ENCODE measurements at places on chromosomes 2 and 18.

- DNase-seq, result no peak
Measured at GRCh38 chr2:64331114-64331645, 122.8 kb upstream of the LGALSL start.

GRCh38 chr18:48385596-48385995 lies 23.6 kb downstream of the ZBTB7C start:
- no peak for DNase-seq

DNA sequence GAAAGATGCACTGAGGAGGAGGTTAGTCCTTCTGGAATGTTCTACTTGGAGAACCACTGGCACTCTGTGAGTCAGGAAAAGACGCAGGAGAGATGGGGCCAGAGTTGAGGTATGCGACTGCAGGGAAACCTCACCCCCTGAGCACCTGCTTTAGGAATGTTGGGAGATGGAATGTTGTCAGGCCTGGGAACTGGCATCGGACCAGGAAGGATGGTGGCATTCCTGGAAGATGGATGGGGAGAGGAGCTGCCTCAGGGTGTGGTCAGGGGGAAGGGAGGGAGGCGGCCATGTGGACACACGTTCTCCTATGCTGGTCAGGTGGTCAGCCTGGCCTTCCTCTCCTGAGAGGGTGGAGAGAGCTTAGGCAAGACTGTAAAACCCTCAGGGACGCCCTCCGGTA lies 146.3 kb downstream of the CELF4 start:
- peak; percentile 41 for DNase-seq

DNA sequence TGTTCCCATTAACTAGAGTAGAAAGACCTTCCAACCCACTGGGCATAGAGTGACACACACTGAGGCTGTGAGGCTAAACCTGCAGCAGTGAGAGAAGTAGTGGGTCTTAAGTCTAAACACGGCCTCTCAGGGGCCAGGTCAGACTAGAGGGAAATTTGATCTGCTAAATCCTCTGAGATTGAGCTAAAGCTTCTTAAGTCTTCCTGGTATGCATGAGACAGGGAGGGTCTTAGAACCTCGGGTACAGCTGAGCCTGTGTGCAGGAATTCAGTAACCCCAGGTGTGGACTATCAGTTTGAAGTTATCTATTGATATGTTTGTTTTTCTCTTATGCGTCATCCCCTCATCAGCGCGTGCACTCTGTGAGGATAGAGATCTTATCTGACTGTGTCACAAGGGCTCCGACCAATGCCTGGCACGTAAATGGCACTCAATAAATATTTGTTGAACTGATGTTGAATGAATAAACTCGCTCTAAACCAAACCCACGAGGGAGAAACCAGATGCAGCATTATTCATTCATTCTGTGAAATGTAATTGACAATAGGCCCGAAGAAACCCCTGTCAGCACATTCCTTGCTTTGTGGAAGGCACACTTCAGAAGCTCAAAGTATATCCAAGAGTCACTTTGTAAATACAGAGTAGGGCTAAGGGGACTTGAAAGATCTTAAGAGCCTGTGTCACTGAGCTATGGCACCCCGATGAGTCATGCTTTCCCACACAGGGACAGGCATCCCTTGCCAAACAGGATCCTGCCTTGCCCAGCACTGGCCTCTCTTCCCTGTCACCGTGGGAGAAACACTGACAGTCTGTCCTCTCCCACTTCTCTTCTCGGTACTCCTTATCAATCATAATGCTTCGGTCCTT lies 21.7 kb upstream of the RAB10 start:
- DNase-seq, result no peak

- no peak for DNase-seq
Measured at GRCh38 chr2:96273763-96274162, 7.7 kb downstream of the CIAO1 start.

DNA sequence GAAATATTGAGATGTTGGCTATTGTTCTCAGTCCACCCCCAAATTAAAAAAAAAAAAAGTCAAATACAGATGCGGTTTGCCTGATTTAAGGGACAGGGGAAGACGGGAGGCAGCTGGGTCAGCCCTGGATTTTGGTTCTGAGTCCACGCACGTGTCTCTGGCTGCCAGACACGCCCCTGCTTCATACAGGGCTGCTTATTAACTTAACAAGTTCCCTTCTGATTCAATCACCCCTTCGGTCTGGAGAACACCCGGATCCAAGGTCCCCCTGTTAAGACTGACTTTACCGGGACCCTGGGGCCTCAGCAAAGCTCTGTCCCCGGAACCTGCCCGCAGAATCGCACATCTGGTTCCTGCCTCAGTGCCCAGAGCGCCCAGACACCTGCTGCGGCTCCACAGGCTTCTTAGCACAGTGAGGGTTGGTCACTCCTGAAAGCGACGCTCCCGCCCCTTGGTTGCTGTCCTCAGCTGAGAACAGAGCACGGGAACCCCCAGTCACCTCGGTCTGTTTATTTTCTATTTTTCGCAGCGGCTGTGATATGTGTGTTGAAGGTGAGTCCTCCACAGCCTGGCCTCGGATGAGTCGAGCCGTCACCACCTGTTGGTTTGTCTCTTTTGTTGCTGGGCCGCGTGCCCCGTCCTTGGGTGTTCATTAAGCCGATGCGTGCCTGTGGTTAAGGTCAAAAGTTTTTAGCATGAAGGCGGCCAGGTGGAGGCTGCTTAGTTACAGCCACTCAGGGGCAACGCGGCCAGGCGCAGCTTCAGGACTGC lies 57.2 kb downstream of the RTP5 start:
- DNase-seq, result no peak

- DNase-seq, result peak; percentile 100
Measured at GRCh38 chr2:55843096-55843993, 80.2 kb downstream of the EFEMP1 start.

GRCh38 chr18:48754993-48755473 lies 195.7 kb downstream of the SMAD7 start:
- DNase-seq, result no peak

DNA sequence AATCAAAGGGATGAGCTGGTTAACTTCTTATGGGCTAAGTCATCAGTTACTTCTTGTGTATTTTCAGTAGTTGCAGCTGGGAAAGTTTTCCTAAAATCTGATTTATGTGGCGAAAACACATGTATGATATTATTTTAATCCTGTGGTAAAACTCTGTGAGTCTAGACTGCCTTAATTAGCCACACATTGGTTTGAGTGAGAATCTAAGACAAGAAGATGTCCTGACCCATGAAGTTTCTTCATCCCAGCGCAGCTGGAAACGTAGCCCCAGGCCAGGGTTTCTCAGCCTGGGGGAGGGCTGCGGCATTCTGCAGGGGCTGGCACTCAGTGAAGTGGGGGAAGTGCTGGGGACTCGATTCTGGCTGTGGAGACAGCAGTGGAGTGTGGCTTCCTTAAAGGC lies 44.7 kb upstream of the INHBB start:
- no peak for DNase-seq

DNA sequence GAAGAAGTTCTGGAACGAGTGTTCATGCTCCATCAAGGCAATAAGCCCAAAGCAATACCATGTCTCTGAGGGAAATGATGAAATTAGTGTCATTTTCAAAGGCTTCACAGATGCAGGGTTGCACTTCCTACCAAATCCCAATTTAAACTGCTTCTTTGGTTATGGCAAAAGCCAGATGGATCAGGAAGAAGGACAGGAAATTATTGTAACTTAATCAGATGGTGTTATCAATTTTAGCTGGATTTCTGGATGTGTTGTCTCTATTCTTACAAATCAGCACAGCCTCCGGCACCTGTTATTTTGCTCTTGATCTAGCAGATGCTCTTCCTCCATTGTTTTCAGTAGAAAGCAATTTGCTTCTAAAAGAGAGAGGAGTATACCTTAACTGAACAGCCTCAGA lies 693.4 kb downstream of the SOCS6 start:
- no peak for DNase-seq

- no peak for DNase-seq
Measured at GRCh38 chr18:5705393-5705792, 161.6 kb upstream of the EPB41L3 start.

- DNase-seq, result no peak
Measured at GRCh38 chr2:36912695-36913094, 53.6 kb downstream of the STRN start.

DNA sequence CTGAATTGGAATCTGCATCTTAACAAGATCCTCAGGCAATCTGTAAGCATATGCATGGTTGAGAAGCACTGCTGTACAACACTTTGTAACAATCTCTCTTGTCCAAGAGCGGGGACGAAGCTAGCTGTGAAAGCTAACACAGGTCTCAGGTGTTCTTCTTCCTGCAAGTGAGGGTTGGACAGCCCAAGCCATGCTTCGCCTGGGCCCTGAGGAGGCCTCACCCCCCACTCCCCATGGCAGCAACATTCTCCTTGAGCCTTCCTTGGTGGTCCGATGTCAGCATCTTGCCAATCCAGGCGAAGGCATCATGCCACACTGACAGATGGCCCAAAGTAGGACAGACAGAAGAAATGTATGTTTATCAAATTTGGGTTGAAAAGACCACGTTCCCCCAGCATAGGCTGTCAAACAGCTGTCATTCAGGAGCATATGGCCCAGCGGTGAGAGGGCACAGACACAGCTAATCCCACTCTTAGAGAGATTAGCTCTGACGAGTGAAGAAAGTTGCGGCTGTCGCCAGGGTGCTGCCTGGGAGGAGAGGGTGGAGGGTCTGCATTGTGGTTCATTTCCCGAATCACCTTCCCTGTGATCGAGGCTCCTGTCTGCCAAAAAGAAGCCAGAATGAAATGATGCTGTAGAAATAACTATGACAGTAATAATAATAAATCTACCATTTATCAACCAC lies 344.7 kb downstream of the MYCN start:
- DNase-seq, result no peak

- DNase-seq, result peak; percentile 5
Measured at GRCh38 chr18:67794521-67794920, 278.0 kb upstream of the DSEL start.

DNA sequence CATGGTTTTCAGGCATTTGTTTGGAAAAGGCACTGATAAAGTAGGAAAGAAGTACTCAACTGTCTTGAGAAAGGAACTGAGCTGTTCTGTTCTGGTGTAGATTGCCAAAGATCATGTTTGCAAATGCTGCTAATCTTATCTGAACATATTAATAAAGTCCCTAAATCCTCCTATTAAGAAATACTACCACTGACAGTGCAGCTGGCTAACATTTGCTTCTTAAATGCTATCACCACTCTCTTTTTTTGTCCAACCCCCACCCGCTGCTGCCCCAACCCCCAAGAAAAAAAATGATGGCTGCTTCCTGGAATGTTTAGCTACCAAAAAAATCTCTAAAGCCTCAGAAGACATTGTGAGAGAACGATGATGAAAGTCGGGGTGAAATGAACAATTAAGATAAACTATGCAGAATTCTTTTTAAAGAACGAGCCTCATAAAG lies 130.7 kb downstream of the CCBE1 start:
- DNase-seq, result no peak

- no peak for DNase-seq
Measured at GRCh38 chr18:33906046-33906445, 318.7 kb downstream of the NOL4 start.

DNA sequence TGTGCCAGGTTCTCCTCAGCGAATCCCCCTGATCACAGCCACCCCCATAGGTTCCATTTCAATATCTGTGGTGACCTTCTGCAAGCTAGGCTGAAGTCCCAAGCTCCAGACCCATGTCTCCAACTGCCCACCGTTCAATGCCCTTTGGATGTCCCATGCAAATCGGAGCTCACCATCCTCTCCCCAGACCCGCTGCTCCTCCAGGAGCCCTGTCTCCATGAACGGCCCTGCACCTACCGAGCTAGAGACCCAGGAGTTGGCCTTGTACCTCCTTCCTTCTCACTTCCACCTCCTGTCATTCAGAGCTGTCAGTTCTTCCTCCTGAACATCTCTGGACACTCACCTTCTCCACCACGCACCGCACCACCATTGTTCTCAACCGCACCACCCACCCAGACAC lies 1.0 kb upstream of the FAHD2A start:
- no peak for DNase-seq

DNA sequence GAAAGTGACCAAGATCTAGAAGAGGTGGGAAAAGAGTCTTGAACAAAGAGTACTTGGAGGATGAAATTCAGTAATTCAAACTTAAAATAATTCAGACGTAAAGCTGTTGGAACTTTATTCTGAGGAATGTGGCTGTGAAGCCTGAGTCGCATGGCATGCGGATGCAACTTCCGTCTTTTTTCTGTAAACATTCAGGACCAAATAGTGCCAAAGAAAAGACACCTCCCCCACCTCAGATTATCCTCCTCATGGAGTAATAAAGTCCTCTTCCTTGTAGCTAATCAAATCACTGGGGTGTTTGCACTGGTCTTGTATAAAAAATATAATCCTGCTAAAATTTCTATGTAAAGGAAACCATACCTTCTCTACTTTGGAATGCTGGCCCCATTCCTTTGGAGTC lies 790.4 kb downstream of the TSN start:
- no peak for DNase-seq

DNA sequence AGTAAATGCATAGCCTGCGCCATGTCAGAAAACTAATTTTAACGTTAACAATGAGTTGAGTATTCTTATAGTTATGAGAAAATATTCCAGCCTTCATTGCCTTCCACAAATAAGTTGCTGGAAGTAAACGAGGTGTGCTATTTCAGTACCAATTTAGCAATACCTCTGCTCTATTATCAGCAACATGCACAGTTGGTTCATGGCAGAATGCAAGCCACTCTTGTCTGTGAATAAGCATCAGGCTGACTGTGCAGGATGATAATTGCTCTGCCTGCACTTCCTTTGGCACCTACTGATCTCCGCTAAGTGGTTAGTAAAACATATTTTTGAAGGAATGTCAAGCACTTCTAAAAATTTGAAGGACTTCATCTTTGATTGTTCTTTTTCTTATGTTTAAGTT lies 261.9 kb upstream of the SIX3 start:
- no peak for DNase-seq

DNA sequence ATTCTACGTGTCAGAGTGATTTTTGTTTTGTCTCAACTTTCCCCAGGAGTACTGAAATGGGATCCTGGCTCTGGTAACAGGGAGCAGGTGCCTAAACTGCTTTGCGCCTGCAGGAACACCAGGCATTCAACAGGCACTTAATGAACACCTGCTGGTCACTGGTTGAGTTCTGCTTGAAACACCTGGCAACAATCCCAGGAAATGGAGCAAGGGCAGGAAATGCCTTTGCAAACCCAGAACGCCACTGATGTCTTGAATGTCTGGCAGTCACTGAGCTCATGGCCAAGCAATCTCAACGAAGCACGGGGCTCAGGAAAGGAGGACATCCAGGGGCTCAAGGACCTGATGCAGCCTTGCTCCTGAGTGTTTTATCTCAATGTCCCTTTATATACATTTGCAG lies 360.0 kb upstream of the RAB6C start:
- DNase-seq, result no peak

GRCh38 chr2:80001701-80002101 lies 302.9 kb downstream of the LRRTM1 start:
- peak; percentile 53 for DNase-seq

GRCh38 chr2:190535121-190535439 lies 558 bp upstream of the NEMP2 start:
- DNase-seq, result no peak

- no peak for DNase-seq
Measured at GRCh38 chr2:241376808-241377207, 20.7 kb downstream of the FARP2 start.

DNA sequence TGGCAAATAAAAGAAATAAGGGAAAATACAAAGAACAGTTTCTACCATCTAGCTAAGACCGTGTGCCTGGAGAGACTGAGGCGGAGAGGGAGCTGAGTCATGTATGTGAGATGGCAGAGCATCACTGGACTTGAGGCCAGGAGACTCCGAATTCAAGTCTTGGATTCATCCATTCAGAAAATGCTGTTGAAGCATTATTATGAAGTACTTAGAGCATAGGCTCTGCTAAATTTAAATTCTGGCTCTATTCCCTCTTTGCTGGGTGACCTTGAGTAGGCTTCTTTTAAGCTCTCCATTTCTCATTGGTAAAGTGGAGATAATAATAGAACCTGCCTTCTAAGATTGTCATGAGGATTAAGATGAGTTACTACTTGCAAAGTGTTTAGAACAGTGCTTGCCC lies 34.7 kb downstream of the NPHP1 start:
- no peak for DNase-seq
